Neural crest cell (in vitro differentiated cells): ENCODE measurements at places on chromosomes 12 and 14. TPM values are rescaled to one million over a fixed set of nuclear protein-coding genes. Genes with fewer than 3 reads are reported as not detected.
A peak's percentile ranks its signal among the peaks of the same experiment; 100 is the strongest.

The DBX2 gene
- not detected in 2 replicates for total RNA-seq

DNA sequence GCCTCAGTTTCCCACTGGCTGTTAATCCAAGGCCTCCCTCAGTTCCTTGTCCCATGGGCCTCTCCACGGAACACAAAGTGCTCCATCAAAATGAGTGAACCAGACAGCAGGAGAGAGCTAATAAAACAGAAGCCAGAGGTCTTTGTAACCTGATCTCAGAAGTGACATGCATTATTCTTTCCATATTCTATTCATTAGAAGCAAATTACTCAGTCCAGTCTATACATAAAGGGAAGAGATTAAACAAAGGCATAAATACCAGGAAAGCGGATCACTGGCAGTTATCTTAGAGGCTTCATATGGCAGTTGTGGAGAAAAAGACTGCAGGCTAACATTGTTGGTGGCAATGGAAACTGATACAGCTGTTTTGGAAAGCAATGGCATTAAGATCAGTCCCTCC lies 170.6 kb upstream of the GARIN6 start:
- DNase-seq = no peak

The SCN8A gene
- total RNA-seq = 13.0 and 13.5 TPM in 2 replicates

The GOLGA3 gene
- total RNA-seq = 33.4 and 35.6 TPM in 2 replicates

DNA sequence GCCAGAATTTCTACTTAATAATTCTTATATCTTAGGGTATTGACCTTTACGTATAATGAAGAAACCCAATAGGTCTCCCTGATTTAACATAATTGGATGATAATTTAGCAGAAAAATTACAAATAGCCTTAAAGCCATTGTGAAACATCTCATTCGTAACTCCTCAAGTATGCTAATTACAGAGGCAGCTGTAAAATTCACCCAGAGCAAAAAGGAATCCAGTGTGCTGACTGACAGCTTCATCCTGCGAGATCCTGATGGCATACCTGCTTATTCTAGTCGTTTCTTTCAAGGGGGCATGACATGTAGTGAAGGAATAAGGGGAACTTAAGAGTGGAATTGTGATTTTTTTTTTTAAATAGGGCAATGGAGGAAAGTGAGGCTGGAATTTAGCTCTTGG lies 291.5 kb downstream of the FUT8 start:
- no peak for DNase-seq

GRCh38 chr12:121036810-121037326 lies 2.2 kb downstream of the OASL start:
- DNase-seq = no peak

DNA sequence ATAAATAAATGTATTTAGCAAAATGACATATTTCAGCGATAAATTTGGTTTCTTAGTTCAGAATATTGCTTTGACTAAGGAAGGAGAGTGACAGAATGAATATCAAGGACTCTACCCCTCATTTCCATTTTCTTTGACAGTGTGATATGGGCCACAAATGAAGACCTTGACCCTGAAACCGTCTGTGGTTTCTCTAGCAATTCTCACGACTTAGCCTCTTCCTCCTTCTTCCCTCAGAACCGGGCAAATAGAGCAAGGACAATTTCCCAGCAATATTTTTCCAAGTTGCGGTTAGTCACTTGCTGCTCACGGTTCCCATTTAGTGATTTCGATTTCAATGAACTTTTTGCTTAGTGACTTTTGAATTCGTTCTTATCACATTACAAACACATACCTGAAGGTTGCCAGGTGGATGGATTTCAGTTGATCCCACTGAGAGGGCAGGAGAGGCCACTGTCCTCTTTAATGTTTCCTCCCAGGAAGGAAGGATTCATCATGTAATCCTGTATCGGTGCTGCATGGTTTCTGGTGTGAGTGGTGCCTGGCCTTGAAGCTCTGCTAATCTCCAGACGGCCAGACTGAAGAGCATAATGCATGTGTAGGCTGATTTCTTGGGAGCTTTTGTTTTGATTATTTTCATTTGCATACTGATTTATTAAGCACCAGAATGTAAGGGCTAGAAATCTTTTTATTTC lies 77.6 kb downstream of the CHST11 start:
- DNase-seq = no peak

GRCh38 chr12:41585784-41586183 lies 397.7 kb downstream of the PDZRN4 start:
- DNase-seq = no peak

GRCh38 chr12:25557830-25558436 lies 4.8 kb upstream of the LMNTD1 start:
- DNase-seq = peak; percentile 17

The TSPAN11 gene
- 18.3 and 21.4 TPM in 2 replicates for total RNA-seq

The LDHB gene
- 1,356 and 1,383 TPM in 2 replicates for total RNA-seq
